ENCODE measurements at places on chromosomes 2 and 18. TPM values are rescaled to one million over a fixed set of nuclear protein-coding genes. Genes with fewer than 3 reads are reported as not detected.

SLC4A5 gene
- 4.7 TPM for total RNA-seq

DNA sequence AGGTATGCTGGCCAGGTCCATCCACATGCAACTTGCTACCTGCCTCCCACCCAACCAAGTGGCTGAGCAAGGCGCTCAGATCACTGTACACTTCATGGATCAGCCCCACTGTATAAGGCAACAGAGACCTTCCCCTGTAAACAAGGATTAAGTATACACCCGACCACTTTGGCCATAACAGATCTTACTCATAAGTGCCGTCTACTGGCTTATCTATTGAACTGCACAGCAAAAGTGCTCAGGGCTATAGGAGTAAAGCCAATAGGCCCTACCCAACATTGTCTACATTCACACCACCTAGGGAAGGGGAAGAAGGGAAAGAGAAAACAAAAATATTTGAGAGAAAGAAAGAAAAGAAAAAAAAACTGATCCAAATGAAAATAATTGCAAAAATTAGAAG lies 663.9 kb upstream of the LRRTM1 start:
- no peak for DNase-seq

DNA sequence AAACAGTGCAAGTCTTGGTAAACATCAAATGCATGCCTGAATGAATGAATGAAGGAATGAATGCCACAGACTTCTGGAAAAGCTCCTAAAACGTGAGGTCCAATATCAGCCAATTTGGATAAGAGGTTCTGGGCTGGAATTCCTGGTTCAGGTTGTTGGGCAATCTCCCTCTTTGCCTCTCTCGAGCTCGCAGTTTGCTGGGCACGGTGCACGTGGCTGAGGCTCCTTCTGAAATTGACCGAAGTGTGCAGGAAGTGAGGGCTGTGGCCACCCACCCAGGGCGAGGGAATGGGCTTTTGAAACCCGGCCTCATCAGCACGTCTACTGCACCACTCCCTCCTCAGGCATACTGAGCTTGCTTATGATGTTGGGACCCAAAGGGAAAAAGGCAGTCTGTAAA lies 288.8 kb upstream of the HS6ST1 start:
- DNase-seq: no peak

SERPINB11 gene
- not detected for total RNA-seq

- DNase-seq: no peak
Observed at GRCh38 chr2:8884812-8885211, 47.4 kb upstream of the KIDINS220 start.

- no peak for DNase-seq
Observed at GRCh38 chr2:241576293-241576654, 17.7 kb downstream of the BOK start.

- DNase-seq: no peak
Observed at GRCh38 chr2:166158546-166158945, 30.7 kb upstream of the SCN1A start.

GRCh38 chr18:78688249-78688648 lies 291.4 kb upstream of the SALL3 start:
- no peak for DNase-seq

DNA sequence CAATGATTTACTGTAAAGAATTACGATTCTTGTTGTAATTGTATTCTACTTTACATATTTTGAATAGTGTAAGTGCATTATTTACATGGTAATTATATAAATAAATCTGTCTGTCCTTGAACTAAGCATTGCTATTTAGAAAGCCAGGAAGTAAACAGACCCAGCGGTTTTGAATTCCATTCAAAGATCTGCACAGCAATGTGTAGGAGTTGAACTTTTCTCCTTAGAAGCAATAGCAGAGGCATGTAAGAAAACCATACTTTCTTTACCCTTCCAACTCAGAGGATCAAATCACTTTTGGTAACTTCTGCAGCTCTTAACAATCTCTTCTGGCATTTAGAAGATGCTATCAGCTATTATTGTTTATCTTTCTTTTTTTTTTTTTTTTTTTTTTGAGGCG lies 109.2 kb upstream of the VRK2 start:
- no peak for DNase-seq

ANKRD30B gene
- not detected for total RNA-seq

DNA sequence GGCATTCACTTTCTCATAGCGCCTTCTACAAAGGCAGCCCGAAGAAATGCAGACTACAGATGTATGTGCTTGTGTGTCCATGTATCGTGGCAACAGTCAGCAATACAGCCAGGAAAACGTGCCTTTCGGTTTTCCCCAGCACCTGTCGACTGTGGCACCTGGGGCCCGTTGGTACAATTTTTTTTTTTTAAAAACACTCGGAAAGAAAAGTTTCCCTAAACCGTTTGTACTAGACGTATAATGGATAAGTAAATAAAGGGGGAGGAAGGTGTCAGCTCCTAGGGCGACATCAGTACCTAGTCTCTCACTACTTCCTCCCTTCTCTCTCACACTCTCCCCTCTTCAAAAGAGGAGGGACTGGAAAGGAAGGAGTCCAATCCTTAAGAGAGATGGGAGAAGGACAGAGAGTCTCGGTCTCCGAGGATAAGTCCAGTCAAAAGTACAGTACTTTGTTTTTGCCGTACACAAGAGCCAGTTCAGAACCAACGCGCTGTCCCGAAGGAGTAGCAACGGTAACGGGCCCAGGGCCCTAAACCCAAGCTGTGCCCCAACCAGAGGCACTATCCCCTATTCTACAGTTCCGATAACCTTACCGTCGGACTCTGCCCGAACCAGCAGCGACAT lies 759 bp downstream of the PPP4R3B start:
- peak; percentile 24 for DNase-seq

NABP1 gene
- 17.4 TPM for total RNA-seq

DNA sequence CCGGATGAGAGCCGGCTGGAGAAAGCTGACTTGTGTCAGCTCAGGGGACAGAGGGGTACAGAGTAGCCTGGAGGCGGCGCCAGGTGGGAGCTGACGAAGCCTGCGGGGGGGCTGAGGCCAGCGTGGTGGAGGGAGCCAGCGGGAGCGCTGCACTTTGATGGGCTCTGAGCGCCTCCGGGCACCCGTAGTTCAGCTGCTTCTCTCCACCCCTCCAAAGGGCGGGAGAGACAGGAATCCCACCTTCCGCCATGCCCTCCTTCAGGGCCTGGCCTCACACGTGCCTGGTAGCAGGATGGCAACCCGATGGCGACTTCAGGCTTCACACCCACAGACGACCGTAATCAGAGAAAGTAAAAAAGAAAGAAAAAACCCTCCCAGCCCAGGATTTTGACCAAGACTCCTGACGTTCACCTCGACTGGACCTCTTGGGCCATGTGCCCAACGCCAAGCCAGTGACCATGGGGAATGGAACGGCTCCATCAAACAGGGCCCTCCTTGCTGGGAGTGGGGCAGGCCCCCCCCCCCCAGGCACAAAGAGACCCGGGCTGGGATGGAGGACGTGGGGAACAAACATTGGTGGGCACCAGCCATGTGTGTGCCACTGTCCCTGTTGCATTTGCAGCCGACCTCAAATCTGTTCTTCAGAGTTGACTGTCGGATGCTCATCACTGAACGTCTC lies 60.7 kb upstream of the ASAP2 start:
- no peak for DNase-seq

DNA sequence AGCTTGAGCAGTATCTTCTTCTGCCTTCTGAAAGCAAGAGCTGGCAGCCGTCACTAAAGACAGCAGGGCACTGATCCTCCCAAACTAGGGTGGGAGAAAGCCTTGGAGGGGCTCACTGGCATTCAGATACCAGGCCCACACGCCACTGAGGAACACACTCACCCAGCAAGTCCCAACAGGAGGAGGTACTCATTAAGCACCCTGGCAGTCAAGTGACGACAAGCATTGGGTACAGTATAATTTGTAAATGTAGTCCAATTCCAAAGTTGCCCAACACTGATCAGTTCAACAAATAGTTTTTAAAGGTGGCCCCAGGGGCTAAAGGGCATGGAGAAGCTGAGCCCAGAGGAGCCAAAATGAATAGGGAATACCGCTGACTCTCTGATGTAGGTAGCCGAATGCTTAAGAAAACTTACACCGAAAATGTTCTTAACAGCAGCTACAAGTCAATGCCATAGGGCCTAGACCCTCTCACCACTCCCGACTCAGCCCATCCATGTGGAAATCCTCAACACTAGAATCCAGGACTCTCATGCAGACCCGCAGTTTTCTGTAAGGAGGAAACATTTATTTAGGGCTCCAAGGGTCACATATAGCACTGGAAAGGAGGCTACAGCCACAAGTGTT lies 9.9 kb downstream of the LIMS2 start:
- DNase-seq: no peak

TDRD15 gene
- not detected for total RNA-seq

AQP12A gene
- total RNA-seq: not detected

DNA sequence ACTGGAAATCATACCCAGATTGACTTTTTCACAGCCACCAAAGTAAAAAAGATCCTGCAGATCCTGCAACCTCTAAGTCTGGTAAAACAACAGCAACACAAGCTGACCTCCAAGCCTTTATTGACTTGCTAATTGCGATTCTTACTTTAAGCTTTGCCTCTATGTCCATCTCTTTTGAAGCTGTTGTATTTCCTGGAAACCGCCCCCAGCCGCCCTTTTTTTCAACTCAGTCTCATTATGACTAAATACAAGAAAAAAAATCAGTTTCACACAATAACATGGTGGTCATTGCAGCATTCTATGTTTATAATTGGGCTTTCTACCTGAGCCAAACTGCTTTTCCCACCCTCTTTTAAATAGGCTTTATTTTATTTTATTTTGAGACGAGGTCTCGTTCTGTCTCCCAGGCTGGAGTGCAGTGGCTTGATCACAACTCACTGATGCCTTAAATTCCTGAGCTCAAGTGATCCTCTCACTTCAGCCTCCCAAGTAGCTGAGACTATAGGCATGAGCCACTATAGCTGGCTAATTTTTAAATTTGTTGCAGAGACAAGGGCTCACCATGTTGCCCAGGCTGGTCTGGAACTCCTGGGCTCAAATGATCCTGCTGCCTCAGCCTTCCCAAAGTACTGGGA lies 76.2 kb downstream of the MOGAT1 start:
- DNase-seq: no peak

- DNase-seq: no peak
Observed at GRCh38 chr2:162123806-162124758, 28.0 kb downstream of the GCG start.

- DNase-seq: peak; percentile 86
Observed at GRCh38 chr2:223725494-223725893, 111.9 kb downstream of the AP1S3 start.

GRCh38 chr18:24274837-24275236 lies 122.8 kb downstream of the OSBPL1A start:
- DNase-seq: no peak

STAT1 gene
- 68.6 TPM for total RNA-seq

DNA sequence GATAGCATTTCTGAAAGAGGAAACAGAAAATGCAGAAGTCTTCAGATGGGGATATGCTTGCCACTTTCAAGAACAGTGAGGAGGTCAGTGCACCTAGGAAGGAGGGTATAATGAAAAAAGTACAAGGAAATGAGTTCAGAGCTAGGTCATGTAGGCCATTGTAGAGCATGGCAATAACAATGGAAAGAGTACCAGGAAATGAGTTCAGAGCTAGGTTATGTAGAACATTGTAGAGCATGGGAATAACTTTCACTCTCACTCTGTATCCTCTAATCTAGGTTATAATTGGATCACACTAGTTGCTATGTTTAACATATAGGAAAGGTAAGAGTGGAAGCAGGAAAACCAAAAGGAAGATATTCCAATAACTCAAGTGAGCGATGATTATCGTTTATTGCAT lies 12.3 kb downstream of the SCG2 start:
- no peak for DNase-seq

DNA sequence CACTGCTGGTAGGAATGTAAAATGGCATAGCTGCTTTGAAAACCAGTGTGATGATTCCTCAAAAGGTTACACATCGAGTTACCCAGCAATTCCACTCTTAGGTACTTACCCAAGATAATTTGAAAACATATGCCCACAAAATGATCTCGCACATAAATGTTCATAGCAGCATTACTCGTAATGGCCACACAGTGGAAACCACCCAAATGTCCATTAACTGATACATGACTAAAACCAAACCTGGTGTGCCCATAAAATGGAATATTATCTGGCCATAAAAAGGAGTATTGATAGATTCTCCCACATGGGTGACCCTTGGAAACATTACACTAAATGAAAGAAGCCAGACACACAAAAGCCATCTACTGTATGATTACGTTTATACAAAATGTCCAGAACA lies 70.4 kb downstream of the ALPK2 start:
- no peak for DNase-seq

DNA sequence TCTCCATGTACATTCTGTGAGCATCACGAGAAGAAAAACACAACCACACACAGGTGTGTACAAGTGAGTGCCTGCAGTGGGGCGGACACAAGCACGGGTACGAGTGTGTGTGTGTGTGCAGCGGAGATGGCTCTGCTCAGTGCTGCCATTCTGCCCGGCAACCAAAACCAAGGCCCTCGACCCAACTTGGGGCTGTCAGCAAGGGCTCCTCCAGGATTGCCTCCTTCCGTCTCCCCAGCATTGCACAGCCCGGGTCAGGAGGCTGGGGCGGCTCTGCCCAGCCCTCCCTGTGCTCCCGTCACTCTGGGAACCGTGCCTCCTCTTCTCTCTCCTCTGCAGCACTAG lies 66.5 kb downstream of the PXDN start:
- no peak for DNase-seq

DNA sequence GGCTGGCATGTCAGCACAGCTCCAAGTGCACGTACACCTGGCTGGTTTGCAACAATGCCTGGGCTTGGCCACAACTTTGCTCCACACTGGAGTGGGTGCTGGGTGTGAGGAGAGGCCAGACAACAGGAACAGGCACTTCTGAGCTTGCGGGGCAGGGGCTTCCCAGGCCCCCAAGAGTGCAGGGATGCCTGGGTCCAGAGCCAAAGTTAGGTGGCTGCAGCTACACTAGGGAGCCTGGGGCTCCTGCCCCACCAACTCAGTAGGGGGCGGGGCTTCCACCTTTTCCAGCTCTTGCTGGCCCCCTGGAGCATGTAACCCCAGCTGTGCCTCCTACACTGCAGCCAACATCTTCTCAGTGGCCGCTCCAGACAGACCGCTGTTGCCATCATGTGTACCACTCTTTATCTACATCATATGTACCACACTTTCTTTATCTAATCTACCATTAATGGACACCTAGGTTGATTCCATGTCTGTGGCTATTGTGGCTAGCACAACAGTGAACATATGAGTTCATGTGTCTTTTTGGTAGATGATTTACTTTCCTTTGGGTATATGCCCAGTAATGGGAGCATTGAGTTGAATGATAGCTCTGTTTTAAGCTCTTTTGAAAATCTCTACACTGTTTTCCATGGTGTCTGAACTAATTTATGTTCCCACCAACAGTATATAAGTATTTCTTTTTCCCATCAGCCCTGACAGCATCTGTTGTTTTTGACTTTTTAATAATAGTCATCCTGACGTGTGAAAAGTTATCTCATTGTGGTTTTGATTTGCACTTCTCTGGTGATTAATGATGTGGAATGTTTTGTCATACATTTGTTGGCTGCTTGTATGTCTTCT lies 87.9 kb downstream of the ZNF804A start:
- DNase-seq: no peak

FSHR gene
- 0.20 TPM for total RNA-seq

KIF1A gene
- total RNA-seq: 1.6 TPM

DNA sequence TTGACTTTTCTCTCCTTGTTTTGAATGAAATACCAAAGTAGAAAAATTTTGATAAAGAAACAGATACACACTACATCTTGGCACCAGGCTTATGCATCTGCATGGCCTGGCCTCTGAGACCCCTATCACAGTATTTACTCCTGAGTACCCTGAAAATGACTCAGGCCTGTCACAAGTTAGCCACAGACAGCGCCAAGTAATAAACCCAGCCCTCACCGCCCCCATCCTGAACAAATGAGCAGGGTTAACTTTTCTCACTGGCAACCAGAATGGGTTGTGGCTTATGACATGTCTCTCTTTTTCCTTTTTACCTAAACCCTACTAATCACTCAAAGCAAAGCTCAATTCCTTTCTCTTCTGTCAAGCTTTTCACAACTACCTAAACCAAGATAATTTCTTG lies 35.3 kb downstream of the SPRED2 start:
- DNase-seq: no peak

Measured in mucosa of gallbladder (tissue), 1 donor.